NCI-H460 (cell line): ENCODE measurements at places on chromosomes 11 and 22.

DNA sequence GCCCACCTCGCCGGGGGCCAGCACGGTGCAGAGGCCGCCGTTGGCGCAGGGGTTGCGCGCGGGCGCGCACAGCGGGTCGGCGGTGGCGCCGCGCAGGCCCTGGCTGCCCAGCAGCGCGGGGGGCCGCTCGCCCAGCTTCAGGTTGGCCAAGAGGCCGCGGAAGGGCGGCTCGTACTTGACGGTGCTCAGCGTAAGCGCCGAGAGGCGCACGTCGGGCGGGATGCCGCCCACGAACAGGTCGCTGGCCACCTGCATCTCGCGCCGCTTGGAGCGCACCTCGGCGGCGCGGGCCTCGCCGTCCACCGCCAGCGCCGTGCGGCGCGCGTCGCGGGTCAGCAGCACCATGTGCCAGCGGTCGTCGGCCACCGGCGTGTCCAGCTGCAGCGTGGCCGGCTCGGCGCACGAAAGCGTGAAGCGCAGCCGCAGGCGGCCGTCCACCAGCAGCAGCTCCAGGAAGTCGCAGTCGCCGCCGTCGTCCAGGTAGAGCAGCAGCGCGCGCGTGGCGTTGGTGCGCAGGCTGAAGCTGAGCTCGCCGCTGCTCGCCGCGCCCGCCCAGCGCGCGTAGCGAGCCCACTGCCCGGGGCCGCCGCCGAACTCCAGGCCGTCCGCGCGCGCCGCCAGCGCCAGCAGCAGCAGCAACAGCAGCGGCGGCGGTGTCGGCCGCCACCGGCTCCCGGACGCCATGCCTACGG is 9.8 kb downstream of the NRXN2 start:
- DNase-seq = no peak

DNA sequence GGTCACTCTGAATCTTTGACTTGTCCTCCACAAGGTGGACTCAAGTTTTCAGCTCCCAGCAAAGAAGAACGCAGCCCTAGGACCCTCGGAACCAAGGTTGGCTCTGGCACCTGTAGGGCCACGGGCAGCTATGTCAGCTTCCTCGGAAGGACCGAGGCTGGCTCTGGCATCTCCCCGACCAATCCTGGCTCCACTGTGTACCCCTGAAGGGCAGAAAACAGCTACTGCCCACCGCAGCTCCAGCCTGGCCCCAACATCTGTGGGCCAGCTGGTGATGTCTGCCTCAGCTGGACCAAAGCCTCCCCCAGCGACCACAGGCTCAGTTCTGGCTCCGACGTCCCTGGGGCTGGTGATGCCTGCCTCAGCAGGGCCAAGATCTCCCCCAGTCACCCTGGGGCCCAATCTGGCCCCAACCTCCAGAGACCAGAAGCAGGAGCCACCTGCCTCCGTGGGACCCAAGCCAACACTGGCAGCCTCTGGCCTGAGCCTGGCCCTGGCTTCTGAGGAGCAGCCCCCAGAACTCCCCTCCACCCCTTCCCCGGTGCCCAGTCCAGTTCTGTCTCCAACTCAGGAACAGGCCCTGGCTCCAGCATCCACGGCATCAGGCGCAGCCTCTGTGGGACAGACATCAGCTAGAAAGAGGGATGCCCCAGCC is 2.2 kb downstream of the INPP5J start:
- DNase-seq = no peak

DNA sequence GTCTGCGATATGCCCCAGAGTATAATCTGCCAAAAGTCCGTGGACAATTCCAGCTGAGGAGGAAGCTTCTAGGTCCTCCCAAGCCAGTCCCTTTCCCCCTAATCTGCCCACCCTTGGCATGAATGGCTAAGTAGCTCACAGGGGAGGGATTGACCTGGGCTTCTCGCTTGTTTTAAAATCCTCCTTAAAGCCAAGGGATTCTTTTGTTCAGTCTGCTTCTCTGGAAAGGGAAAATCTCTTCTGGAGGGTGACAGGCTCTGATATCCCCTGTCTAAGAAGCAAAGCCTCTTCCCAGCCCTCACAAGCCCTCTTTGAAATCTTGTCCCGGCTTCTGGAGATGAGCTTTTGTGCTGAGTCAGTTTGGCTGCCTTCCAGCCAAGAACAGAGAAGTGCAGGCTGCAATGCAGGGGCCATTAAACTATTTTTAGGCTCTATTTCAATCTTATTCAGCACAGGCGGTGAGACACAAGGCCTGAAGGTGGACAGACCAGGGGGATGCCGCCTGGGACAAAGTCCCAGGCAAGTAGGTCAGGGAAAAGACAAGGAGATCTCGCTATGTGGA is 23.9 kb downstream of the NEFH start:
- peak; percentile 34 for DNase-seq

GRCh38 chr11:66073669-66074068 is 3.6 kb downstream of the PACS1 start:
- DNase-seq = no peak
